CD8-positive, alpha-beta memory T cell (primary cell): ENCODE measurements at places on chromosomes 7 and 10. TPM values are rescaled to one million over a fixed set of nuclear protein-coding genes. Genes with fewer than 3 reads are reported as not detected.
A peak's percentile ranks its signal among the peaks of the same experiment; 100 is the strongest.

GRCh38 chr7:156014201-156014600 is 201.9 kb upstream of the SHH start:
- no peak for DNase-seq

GRCh38 chr7:36881233-36881874 is 157.1 kb upstream of the AOAH start:
- no peak for DNase-seq

DNA sequence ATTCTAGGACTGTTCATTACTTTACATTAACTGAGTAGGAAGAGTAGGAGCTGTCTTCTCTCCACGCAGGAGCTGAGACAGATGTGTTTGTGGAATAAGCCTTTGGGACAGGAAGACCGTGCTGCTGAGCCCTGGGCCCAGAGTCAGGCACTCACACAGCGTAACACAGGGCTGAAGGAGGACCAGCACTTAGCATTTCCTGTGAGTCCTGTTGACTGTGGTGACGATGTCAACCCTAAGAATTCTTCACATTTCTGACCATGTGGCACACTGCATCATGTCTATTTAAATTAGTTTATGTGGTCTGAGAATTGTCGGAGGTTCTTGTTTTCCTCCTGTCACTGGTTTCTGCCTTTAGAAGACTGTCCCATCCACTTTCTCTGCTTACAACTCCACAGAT is 117.2 kb downstream of the PIP4K2A start:
- peak; percentile 33 for DNase-seq

DNA sequence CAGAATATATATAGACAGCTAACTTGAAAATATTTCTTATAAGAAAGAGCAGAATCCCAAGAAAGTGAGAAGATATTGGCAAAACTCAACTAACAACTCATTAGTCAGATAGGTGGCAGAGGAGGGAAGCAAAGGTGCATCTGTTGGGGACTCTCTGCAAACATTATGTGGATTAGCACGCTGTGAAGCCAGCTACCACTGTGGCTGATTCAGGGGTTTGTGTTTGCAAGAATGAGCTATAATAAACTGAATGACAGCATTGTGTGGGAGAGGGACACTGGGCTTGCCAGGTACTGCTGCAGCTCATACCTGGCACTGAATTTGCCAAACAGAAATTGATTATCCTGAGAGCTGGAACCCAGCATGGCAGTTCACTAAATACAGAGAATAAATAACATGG is 170.3 kb upstream of the MINDY3 start:
- no peak for DNase-seq

Gene WNT2
- total RNA-seq = not detected

Gene KNDC1
- total RNA-seq = not detected

GRCh38 chr10:75107756-75108683 is 3.4 kb upstream of the SAMD8 start:
- DNase-seq = no peak

Gene ASAH2
- 3.2 TPM for total RNA-seq

GRCh38 chr10:29438271-29438670 is 149.4 kb downstream of the LYZL1 start:
- DNase-seq = no peak

- no peak for DNase-seq
These were observed 119.0 kb upstream of the LANCL2 start for GRCh38 chr7:55246171-55246570.

DNA sequence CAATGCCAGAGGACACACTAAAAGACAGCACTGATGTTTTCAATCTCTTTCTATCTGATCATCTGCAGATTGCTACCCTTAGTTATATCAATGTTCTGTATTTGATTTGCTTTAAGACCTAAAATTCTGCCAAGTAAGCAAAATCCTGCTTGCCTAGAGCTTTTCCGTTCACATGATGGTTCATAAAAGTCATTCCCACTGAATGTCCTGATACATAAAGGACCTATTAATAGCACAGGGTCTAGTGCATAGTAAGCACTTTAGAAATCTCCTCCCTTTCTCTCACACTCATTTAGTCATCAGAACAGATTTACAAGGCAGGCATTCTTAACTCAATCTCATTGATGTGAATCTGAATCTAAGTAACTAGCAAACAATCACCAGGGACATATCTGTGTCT is 68.8 kb downstream of the PCGF5 start:
- no peak for DNase-seq
